ENCODE measurements at places on chromosomes 3 and 15.

DNA sequence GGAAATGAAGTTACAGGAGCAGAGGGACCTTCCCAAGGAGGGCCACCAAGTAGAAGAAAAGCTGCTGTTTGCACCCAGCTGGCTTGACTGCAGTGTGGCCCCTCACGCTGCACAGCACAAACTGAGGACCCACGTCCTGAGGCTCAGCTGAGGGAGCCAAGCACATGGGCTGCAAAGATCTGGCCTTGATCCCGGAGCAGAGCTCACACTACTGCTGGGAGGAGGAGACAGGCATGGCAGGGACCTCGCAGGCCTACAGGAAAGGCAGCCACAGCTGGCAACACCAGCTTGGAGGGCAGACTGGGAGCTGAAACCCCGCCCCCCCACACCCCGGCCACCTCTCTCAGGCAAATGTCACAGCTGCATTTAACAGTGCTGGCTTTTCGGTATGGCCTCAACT lies 39.7 kb downstream of the KLHL25 start:
- DNase-seq, result no peak

DNA sequence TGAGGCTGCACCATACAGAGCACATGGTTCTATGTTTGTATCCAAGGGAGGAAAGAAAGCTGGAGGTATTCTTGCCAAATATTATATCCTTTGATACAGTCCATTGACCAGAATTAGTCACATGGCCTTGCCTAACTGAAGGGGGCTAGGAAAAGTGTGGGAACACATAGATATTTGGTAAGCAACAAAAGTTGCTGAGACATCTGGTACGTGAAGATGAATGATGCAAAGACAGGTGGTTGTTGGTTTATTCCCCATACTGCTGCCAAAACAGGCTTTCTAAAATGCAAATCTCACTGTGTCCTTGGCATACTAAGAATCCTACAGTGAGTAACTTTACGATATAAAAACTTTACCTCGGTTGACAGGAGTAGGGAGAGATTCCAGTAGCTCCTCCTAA lies 162.2 kb downstream of the VGLL3 start:
- peak; percentile 7 for DNase-seq

DNA sequence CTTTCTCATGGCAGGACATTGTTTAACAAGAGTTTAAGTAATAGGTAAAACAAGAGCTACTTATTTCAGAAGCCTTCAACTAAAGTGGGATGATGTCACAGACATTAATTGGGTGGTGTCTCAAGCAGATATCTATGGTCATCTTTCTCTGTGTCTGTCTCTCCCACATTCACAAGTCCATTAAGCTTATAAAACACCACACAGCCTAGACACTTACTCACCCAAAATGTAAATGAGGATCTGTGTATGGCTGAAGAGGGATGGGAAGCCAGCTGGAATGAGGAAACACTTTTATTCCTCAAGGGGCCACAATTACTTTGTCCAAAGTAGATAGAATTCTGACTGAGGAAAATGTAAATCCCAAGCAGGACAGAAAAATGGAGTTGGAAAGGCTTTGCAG lies 183.8 kb downstream of the THRB start:
- DNase-seq, result no peak

GRCh38 chr3:168398371-168399025 lies 302.8 kb upstream of the GOLIM4 start:
- DNase-seq, result peak; percentile 8

GRCh38 chr3:133038089-133038730 lies at the start of gene TMEM108:
TSS of gene TMEM108 (plus strand) at chr3:133038391.
- DNase-seq, result peak; percentile 68

DNA sequence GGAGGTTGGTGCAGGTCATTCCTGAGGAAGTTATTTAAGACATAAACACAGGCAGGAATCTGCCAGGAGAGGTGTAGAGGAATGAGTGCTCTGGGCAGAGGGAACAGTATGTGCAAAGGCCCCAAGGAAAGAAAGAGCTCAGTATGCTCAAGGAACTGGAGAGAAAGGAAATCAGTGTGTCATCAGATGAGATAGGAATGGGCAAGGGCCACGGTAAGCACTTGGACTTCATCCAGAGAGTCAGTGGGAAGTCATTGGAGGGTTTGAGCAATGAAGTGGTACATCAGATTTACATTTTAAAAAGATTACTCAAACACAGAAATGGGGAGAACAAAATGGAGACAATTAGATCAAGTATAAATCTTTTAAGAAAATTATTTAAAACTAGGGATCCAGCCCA lies 272.2 kb downstream of the ADAMTSL3 start:
- DNase-seq, result peak; percentile 9

GRCh38 chr15:89163271-89164055 lies 57.9 kb downstream of the RLBP1 start:
- no peak for DNase-seq

DNA sequence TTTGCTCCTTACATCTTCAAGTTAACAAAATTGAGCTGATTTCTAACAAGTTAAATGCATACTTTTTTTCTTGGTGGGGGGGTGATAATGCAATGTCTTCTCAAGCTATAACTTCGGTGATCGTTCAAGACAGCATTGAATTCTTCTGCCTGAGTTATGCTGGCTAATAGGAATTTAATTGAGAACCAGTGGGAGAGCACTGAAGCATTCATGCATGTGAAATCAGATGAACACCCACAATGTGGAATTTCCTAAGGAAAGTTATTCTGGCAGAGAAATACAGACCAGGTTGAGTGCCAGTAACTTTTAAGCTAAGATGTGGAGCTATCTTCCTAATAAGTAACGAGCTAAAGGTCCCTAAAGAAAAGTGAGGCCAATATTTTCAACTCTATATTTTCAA lies 3.0 kb downstream of the SPATA16 start:
- no peak for DNase-seq

- DNase-seq, result peak; percentile 67
These were observed 50.6 kb downstream of the SERP1 start for GRCh38 chr3:150495563-150496168.

DNA sequence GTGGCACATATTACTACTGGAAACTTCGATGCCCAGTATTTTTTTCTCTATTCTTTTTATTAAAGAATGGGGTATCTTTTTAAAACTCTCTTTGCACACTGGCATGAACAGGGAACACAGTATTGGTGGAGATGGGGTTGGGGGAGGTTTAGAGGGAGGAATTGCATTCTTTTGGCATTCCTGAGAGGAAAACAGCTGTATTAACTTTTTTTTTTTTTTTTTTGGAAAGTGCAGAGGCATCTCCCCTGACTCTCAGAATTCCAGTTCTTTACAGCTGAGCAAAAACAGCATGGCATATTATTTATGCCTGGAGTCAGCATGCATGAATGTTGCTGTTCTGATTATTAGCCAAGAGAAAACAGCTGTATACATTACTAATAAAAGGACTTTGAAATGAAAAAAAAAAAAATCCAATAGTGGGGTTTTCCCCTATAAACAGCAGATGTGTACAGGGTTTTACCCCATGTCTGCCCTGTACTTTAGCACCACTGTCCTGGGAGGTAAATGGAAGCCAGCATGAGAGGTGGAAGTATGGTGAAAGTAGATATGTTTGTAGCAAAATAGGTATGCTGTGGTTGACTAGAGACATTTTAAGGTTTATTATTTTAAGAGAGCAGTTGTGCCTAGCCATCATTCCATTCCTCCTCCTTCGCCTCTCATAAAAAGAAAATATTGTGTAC lies 132.2 kb downstream of the FNDC3B start:
- peak; percentile 59 for DNase-seq

DNA sequence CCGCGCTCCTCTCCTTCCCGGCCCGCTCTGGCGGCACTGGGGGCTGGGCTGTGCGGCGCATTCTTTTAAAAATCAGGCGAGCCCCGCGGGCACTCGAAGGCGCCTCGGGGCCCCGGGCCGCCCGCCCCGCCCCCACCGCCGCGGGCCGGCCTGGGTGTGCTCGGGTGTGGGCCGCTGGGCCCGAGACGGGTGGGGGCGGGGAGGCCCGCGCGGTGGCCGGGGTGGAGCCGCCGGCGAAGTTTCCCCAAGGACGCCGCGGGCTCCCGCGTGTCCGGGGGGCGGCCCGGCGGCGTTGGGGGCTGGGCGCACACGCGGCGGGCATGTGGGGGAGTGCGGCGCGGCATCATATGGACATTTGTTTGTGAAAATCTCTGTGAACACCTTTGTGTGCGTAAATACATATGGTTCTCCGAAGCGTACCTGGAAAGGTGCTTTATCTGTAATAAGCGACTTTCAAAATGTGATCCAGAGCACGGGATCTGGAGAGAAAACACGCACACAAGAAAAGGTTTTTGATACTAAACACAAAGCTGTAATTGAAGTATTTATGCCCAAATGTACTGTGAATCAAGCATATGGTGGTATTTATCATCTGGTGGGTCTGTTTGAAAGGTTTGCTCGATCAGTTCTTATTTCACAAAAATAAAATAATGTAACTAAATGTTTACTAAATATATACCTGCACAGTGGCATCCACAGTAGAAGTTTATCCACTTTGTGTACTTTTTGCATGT lies 612 bp upstream of the TBL1XR1 start:
- no peak for DNase-seq

- DNase-seq, result no peak
These were observed 43.8 kb downstream of the ADAMTSL3 start for GRCh38 chr15:83697716-83698115.

GRCh38 chr3:171491361-171491760 lies 31.2 kb upstream of the TNIK start:
- DNase-seq, result no peak

GRCh38 chr3:57572096-57572495 lies 16.0 kb downstream of the PDE12 start:
- no peak for DNase-seq

DNA sequence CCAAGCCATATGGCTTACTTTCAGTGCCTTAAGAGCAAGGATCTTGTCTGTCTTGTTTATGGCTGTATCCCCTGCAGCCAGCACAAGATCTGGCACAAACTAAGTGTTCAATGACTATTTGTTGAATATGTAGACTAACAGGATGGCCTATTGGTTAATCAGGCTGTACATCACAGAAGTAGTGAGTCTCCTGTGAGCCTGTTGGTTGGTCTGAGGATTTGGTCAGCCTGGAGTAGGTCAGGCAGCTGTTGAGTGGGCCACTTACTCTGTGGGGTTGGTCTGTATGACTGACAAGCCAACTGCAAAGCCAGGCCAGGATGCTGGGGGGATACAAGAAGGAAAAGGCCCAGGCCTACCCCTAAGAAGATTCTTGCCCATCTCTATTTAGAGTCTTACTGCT lies 33.4 kb upstream of the CILP start:
- no peak for DNase-seq

DNA sequence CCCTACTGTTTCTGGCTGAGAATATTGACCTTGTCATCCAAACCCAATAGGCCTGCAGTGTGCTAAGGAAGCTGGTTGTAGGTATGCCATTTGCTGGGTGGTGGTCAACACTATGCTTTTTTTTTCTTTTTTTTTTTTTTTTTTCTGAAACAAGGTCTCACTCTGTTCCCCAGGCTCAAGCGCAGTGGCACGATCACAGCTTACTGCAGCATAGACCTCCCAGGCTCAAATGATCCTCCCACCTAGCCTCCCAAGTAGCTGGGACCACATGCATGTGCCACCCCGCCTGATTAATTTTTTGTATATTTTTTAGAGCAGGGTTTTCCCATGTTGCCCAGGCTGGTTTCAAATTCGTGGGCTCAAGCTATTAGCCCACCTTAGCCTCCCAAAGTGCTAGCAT lies 35.7 kb upstream of the RHO start:
- no peak for DNase-seq

GRCh38 chr15:81807186-81807585 lies 238.6 kb downstream of the MEX3B start:
- DNase-seq, result no peak

DNA sequence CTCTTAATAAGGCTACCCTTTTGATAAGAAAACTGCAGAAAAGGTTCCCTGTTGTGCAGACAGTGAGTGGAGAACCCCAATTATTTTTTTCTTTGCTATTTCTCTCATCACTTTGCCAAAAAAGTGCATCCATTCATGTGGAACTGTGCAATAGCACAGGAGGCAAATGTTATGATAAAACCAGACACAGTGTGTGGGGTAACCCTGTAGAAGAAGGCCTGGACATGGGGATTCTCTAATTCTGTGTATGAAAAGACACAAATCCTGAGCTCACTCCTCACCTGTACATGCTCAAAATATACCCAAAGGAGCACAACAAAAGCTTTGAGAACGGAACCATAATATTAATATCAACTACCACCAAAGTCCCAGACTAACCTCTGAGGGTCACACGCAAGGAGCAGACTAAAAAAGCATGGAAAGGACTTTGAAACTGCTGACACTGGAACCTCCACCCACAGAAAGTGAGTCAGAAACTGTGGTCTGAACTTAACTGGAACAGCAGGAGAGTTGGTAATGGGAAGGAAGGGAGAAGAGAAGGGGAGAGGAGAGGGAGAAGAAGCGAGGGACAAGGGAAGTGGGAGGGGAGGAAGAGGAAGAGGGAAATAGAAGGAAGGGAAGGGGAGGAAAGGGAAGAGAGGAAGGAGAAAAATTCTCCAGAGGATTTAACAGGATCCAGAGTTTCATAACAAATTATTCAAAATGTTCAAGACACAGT lies 299.9 kb downstream of the TBC1D5 start:
- no peak for DNase-seq

DNA sequence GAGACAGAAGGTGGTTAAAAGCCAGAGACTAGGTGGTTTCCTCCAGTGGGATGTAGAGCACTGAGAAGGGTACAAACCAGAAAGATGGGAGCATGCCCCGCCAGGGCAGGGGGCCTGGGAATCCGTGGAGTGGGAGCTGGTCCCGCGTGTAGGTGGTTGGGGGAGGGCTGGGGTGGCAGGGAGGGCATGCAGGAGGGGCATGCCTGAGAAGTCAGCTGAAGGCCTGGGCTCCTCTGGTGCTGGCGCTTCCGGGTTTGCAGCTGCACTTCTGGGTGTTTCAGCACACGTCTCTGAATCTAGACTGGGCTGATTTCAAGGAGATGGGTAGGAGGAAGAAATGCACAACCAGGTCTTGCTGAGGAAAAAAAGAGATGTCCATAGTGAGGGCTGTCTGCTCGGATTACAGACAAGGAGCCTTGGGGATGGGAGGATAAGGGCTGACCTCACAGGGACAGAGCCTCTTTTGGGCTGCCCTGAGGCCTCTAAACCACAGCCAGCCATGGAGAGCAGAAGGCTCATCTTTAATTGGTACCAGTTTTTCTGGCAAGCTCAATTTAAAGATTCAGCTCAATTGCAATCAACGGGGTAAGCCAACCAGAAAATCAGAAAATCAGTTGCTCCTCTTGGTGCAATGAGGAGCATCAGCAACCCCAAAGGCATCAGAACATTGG lies 151.9 kb downstream of the FAM43A start:
- DNase-seq, result no peak

GRCh38 chr15:52308446-52309153 lies 13.0 kb upstream of the MYO5C start:
- no peak for DNase-seq

GRCh38 chr3:12400616-12401194 lies 83.6 kb upstream of the TSEN2 start:
- peak; percentile 83 for DNase-seq

GRCh38 chr15:66805202-66805885 lies 103.3 kb downstream of the SMAD6 start:
- DNase-seq, result no peak

Measured in fibroblast of upper back skin (primary cell).